ENCODE measurements at places on chromosomes 5 and 9. TPM values are rescaled to one million over a fixed set of nuclear protein-coding genes. Genes with fewer than 3 reads are reported as not detected.

ITGA1 gene
- 0.22 TPM for total RNA-seq

CDH6 gene
- total RNA-seq = not detected

PCDHGA2 gene
- total RNA-seq = 0.27 TPM

ACTBL2 gene
- total RNA-seq = not detected

QRFP gene
- total RNA-seq = not detected

LRRC19 gene
- not detected for total RNA-seq

KCTD16 gene
- not detected for total RNA-seq

PRRX2 gene
- total RNA-seq = not detected

TBC1D9B gene
- total RNA-seq = 54.3 TPM

DNA sequence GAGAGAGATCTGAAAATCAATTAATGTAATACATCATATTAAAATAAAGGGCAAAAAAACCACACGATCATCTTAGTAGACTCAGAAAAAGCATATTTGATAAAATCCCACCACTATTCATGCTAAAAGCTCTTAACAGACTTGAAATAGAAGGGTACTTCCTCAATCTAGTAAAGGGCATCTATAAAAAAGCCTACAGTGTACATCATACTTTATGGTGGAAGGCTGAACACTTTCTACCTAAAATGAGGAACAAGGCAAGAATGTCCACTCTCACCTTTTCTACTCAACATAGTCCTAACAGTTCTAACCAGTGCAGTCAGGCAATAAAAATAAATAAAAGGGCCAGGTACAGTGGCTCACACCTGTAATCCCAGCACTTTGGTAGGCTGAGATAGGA, 38.9 kb downstream of the POLK start:
- no peak overlapping the region for H3K27ac ChIP-seq
- H3K36me3 ChIP-seq = peaks cover 41% of the 10 kb centered on the region
- no peaks in the 10 kb centered on the region for H3K27me3 ChIP-seq
- no peak for DNase-seq
- H3K4me3 ChIP-seq = no peak overlapping the region
- H3K4me1 ChIP-seq = peaks cover 4% of the 10 kb centered on the region

DNA sequence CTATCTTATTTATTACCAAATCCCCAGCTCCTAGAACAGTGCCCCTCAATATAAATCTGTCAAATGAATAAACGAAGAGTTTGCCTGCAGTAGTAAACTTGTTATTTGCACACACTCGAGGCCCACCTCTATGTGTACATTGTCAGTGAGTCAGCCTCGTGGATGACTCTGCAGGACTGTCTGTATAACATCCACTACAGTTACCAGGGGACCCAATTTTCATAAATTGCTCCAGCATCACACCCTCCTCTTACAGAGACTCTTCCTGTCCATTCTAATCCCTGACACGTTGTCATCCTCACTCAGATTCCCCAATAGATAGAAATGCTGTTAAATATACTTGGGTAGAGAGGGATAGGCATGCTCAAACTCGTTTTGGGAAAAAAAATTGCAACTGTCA, 478.5 kb downstream of the RAB3C start:
- H3K4me3 ChIP-seq = no peak overlapping the region
- no peaks in the 10 kb centered on the region for H3K36me3 ChIP-seq
- no peaks in the 10 kb centered on the region for H3K27me3 ChIP-seq
- no peaks in the 10 kb centered on the region for H3K4me1 ChIP-seq
- no peak for DNase-seq
- no peak overlapping the region for H3K27ac ChIP-seq

- H3K4me1 ChIP-seq = no peaks in the 10 kb centered on the region
- DNase-seq = no peak
- H3K27ac ChIP-seq = no peak overlapping the region
Observed at GRCh38 chr5:160356550-160357347, 13.7 kb downstream of the C1QTNF2 start.

DNA sequence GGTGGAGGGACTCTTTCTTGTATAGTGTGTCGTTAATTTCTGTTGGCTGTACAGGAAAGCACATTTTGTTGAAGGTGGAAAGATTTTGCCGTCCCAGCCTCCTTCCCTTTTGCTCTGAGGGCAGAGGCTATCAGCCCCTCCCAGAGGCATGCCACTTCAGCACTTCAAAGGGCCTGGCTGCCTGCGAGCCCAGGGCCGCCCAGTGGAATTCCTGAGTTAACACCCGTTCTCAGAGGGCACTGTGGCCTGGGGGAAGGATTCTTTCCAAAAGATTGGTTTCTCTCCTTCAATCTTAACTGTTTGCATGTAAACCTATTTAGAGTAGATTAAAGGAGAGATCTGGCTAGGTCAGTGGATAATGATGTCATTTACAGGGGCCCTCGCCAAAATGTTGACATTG, 238.6 kb downstream of the FANCC start:
- peaks cover 13% of the 10 kb centered on the region for H3K36me3 ChIP-seq
- no peak overlapping the region for H3K4me3 ChIP-seq
- no peaks in the 10 kb centered on the region for H3K27me3 ChIP-seq
- no peak overlapping the region for H3K27ac ChIP-seq
- no peak for DNase-seq
- H3K4me1 ChIP-seq = no peaks in the 10 kb centered on the region

GRCh38 chr5:115069087-115069968, 100.4 kb downstream of the TRIM36 start:
- H3K4me1 ChIP-seq = no peaks in the 10 kb centered on the region
- no peaks in the 10 kb centered on the region for H3K36me3 ChIP-seq
- no peaks in the 10 kb centered on the region for H3K27me3 ChIP-seq
- no peak overlapping the region for H3K27ac ChIP-seq
- DNase-seq = no peak

- no peak overlapping the region for H3K4me3 ChIP-seq
- H3K27ac ChIP-seq = no peak overlapping the region
- H3K36me3 ChIP-seq = no peaks in the 10 kb centered on the region
- DNase-seq = no peak
- no peaks in the 10 kb centered on the region for H3K4me1 ChIP-seq
Observed at GRCh38 chr5:89435347-89435746, 552.4 kb upstream of the MEF2C start.

DNA sequence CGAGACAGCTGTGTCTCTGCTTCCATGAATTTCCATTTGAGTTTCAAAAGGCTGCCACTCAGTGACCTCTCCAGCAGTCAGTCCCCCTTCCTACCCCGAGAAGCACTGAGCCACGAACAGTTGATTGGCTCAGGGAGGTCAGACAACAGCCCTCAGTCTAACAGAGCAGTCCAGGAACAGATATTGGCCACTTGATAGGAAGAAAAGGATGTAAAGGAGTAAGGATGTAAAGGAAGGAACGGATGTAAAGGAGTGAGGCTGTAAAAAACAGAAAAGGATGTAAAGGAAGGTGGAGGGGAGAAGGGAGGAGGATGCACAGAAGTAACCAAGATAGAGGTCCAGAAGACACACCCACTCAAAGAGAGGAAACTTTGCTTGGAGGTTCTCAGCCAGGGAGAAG, 3.2 kb upstream of the NR4A3 start:
- H3K27me3 ChIP-seq = peaks cover 16% of the 10 kb centered on the region
- H3K36me3 ChIP-seq = no peaks in the 10 kb centered on the region
- H3K27ac ChIP-seq = peak overlapping the region; percentile 96

DNA sequence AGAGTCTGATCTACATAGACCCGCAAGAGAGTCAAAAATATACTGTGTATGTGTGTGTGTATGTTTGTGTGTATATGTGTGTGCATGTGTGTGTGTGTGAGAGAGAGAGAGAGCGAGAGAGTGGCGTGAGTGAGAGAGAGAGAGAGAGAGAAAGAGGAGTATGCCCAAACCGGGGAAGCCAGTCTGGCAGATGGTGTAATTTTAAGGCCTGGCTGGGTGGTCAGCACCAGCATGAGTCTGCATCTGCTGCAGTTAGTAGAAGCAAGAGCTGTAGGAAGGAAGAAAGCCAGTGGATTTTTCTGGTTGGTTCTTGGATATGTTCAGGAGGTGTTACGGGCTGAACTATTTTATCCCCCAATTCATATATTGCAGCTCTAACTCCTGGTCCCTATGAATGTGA, 75.2 kb downstream of the ACTBL2 start:
- no peak overlapping the region for H3K4me3 ChIP-seq
- H3K4me1 ChIP-seq = no peaks in the 10 kb centered on the region
- DNase-seq = no peak
- H3K36me3 ChIP-seq = no peaks in the 10 kb centered on the region
- no peak overlapping the region for H3K27ac ChIP-seq

DNA sequence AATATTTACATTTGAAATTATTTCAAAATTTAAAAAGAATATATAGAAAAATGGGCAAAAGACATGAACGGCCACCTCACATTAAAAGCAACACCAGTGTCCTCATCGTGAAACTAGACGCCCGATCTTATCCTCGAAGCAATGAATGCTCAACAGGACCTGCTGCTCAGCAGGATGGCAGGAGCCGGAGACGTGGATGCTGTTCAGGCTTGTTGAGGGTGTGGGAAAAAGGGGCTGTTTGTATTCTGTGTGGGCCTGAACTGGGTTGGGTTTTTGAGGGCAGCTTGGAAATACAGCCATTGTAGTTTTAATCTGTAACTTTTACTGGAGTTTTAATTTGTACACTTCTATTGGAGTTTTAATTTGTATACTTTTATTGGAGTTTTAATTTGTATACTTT, 20.3 kb downstream of the EXOC3 start:
- no peak overlapping the region for H3K4me3 ChIP-seq
- H3K27me3 ChIP-seq = no peaks in the 10 kb centered on the region
- peaks cover 28% of the 10 kb centered on the region for H3K4me1 ChIP-seq
- no peak for DNase-seq
- H3K36me3 ChIP-seq = peaks cover 70% of the 10 kb centered on the region
- no peak overlapping the region for H3K27ac ChIP-seq

All from K562 (cell line).